Activated T-helper 1 cell treated with Interleukin-2 at 50 U/mL for 16 hours (primary cell): ENCODE measurements at places on chromosomes 6 and 20.

DNA sequence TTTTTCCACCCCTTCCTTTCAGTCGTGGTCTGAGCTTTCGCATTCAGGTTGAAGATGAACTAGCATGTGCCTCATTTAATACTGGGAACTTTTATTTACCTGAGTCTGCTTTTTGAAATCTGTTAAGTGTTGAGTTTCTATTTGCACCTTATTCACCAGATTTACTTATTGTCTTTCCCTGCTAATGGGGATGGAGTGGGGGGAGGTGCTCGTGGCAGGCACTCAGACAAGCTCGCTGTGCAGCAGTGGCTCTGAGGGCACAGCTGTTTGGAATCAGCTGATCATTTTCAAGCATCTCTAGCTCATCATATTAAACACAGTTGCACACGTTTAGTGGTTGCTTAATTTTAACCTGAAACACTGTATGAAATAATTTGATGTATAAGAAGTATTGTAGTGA lies 35.6 kb downstream of the UTRN start:
- no peak for DNase-seq

- DNase-seq, result no peak
These were observed 3.7 kb upstream of the SPDEF start for GRCh38 chr6:34559651-34560365.

- peak; percentile 34 for DNase-seq
These were observed 62.3 kb downstream of the KIAA0319 start for GRCh38 chr6:24583463-24584381.

- no peak for DNase-seq
These were observed 79.8 kb downstream of the SLC22A23 start for GRCh38 chr6:3376893-3377535.

DNA sequence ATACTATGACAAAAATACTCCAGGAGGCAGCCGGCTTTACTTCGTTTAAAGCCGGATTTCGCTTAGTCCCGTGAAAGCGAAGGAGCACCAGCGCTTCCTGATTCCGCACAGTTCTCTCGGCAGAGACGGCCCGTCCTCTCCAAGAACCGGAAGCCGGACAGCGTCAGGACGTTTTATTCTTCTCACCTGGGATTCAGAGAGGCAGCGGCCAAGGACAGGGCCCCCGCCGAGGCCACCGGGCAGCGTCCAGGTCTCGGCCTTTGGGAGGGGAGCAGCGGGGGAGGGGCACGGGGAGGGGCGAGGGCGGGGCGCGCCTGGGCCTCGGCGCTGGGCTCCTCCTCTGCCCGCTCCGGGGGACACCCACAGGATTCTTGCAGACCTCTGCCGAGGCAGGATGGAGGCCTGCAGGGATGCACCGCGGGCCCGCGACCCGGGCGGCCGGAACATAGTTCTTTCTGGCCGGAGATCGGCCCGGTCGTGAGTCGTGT lies 2.8 kb upstream of the DIDO1 start:
- DNase-seq, result peak; percentile 51

- DNase-seq, result no peak
These were observed 3.7 kb upstream of the FASTKD5 start for GRCh38 chr20:3163099-3164042.

DNA sequence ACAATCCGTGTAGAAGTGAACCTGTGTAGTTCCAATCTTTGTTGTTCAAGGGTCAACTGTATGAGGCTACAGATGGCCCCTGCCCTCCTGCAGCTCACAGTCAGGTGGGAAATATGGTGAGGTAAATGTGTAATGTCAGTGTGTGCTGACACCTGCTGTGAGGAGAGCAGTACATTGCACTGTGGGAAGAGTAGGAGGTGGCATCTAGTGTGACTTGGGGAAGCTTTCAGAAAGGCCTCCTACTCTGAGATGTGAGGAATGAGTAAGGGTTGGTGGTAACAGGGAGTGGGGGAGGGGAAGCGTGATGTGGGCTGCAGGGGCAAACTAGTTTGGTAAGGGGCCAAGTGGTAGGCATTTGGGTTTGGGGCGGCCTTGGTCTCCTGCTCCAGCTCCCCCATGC lies 188.8 kb downstream of the FARS2 start:
- no peak for DNase-seq

DNA sequence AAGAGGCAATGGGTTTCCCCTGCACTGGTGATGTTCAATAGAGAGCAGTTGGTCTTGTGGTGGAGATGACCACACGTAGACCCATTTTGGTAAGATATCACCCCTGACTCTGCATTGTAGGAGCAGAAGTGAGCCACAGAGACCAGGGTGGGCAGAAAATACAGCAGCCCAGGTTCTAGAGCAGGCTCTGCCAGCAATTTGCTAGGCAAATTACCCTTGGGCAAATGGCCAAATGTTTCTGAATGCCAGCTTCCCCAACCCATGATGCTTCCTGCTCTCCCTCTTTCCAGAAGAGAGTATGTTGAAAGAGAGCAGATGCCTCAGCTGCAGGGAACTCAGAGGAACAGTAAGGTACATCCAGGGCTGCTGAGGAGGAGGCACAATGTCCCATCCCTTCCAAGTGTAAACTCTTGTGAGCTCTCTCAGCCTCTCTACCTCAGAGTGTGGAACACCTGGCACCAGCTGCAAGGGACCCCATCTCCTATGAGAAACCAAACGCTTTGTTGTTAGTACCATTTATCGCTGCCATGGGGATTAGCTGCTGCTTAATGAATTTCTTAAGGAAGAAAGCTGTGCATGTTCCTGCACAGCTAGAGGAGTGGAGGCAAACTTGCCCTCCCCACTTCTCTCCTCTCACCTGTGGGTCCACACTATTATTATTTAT lies 317.5 kb upstream of the MOCS1 start:
- no peak for DNase-seq

DNA sequence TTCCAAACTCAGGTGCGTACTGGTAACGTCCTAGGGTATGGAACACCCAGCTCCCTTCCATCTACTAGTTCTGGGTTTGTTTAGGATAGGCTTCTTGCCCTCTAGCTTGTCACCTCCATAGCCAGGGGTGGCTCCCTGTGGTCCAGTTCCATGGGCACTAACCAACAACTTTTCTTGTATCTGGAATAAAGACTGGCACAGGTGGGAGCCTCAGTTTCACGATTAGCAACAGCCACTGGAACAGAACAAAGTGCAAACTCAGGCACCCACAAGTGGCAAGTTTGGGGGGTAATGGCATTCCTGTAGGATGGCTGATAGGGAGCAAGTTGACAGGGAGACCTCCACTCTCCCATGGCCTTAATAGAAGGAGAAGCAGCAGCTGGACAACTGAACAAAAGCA lies 5.6 kb upstream of the APMAP start:
- DNase-seq, result no peak

DNA sequence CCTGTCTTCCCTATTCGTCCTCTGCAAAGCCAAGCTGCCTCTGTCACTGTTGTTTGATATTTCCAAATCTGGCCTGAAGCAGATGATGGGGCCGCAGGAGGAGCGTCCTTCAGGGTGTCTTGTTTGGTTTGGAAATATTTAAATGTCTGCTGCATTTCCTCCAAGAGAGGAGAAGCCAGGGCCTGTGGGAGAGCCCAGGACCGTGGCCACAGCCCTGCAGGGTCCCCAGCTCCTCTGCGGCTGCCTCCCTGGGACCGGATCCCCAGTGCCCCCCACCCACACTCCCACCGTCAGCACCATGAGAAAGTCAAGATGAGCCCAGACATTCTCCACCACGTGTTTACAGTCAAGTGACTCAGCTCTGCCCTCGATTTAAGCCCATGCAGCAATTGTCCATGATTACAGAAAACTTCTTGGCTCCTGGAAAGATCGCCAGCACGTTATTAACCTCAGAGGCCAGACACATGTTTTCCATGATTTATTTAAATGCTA lies 18.2 kb downstream of the FOXF2 start:
- DNase-seq, result no peak

DNA sequence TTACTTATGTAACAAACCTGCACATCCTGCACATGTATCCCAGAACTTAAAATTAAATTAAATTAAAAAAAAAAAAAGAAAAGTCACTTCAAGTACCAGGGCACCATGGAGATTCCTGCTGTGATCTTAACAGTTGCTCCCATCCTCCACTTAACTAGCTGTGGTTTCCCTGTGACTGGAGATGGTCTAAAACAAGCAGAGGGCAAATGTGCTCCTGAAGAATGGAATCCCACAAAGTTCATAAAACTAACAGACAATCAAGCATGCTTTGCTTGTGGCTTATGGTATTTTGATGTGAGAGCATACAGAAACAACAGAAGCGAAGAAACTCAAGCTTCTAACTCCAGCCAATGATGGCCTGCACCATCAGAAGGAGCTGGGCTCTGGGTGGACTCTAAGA lies 153.6 kb upstream of the KCNK16 start:
- no peak for DNase-seq

GRCh38 chr6:157552820-157553485 lies 172.0 kb downstream of the ZDHHC14 start:
- no peak for DNase-seq

- no peak for DNase-seq
These were observed 60.8 kb upstream of the APCDD1L start for GRCh38 chr20:58575776-58576602.

DNA sequence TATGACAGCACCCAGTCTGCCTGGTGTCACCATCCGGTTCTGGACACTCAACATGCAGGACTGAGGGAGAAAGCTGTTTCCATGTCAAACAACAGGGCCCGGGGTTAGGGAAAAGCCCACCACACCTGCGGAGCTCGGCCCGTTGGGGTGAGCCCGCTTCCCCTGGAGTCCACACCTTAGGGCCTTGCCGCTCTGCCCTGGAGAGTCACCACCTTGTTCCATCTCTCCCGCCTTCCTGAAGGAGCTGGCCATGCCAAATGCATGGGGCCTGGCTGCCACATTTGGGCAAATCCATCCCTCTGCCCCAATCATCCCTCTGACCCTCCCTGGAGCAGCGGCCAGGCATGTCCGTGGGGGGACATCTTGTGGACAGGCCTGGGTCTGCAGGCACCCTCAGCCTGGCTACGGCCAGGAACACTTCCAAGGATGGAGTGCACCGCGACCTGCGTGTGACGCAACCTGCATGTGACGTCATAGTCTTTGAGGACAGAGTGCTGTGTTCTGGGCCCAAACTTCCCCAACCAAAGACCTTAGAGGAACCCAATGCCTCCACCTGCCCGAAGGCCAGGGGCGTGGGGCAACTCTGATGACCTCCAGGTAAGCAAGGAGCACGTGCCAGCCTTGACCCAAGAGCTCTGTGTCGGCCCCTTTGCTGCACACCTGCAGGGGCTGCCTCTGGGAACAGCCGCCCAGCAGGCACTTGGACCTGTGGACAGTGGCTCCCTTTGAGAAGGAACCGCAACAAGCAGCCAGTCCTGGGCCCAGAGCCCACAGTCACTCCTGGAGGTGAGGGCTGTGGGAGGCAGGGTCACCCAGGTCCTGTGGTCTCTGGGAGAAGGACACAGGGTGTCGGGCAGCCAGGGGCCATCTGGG lies 1.7 kb downstream of the CABLES2 start:
- no peak for DNase-seq

DNA sequence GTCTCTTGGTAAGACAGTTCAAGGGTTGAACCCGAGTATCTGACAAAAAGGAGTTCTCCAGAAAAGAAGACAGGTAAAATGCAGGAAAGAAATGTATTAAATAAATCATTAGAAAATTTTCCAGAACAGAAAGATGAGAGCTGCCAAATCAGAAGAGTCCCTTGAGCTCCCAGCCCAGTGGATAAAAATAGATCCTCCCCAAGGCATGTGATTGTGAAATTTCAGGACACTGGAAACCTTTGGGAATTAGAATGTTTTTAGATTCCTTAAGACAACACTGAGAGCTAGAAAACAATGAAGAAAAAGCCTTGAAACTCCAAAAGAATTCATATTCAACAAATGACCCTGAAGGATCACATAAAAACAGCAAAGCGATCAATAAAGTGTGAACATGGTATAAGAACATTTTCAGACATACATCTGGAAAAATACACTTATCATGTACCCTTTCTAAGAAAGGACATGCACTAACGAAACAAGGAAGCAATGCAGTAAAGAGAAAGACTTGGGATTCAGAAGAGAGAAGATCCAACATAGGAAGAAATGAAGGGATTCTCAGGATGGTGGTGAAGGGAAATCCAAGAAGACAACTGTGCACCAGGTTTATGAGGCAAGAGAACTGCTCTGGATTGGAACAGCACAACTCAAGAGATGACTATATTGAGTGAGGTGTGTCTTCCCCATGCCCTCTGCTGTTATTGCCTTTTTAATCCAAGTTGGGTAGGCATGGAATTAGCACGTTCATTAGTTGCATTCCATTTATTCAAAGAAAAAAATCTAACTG lies 390.4 kb downstream of the SYNE1 start:
- no peak for DNase-seq

DNA sequence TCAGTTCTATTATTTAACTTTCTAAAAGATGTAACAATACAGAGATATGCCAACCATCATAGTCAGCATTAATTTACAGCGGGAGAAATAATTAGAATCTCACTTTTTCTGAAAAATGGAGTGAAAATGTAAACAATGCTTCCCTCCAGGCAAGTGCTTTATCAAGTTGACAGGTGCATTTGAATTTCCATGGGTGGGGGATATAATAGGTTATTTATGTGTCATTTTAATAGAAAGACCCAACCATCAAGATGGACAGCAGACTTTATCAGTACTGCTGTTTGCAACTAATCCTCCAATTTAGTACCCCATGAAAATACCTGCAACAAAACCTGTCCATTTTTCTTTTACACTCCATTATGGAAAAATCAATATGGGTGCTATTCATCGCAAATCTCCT lies 780.1 kb downstream of the TFAP2A start:
- no peak for DNase-seq

DNA sequence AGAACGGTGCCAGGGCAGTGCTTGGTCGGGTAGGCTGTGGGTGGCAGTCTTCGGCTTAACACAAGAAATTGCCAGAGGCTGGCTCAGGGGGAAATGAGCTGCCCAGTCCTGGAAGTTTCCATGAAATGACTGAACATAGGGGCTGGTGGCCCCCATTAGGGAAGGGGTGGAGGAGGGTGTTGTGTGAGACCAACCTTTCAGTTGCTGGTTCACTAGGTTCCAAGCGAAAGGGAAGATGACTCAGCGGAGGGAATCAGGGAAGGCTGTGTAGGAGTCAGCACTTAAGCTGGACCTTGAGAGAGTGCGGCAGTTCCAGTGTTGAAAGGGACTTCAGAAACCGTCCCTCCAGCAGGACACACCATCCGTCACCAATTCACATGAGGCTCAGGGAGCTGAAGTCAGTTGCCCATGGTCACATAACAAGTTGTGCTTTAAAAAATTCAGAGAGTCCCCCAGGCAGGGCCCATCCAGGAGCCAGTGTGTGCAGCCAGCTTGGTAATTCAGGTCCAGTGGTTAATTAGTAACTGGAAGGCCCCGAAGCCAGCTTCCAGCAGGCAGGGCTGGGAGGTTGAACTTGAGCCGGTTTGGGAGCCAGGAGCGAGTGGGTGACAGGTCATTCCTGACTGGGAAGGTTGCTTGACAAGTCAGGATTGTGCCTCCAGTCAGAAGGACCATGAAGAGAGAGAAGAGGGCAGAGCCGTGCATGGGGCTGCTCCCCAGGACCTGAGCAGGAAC lies at the start of gene SGK2:
Gene SGK2, plus strand, starts transcription at position 616 of the 735 bp plus-strand sequence. CDS start 7,469 bp downstream, outside the sequence.
- DNase-seq, result no peak
